ENCODE measurements at places on chromosomes 3 and 15.
A peak's percentile ranks its signal among the peaks of the same experiment; 100 is the strongest.

GRCh38 chr3:13600950-13601691 is 52.2 kb downstream of the FBLN2 start:
- no peak for DNase-seq

GRCh38 chr15:72685925-72686794 is at the start of the genes BBS4 and HIGD2B:
Gene BBS4, plus strand, starts transcription at chr15:72686207. Its CDS starts 21 bp downstream, at chr15:72686228.
Gene HIGD2B, minus strand, starts transcription at chr15:72686182. Its CDS starts 9,808 bp downstream, at chr15:72676374.
- DNase-seq: peak; percentile 62

DNA sequence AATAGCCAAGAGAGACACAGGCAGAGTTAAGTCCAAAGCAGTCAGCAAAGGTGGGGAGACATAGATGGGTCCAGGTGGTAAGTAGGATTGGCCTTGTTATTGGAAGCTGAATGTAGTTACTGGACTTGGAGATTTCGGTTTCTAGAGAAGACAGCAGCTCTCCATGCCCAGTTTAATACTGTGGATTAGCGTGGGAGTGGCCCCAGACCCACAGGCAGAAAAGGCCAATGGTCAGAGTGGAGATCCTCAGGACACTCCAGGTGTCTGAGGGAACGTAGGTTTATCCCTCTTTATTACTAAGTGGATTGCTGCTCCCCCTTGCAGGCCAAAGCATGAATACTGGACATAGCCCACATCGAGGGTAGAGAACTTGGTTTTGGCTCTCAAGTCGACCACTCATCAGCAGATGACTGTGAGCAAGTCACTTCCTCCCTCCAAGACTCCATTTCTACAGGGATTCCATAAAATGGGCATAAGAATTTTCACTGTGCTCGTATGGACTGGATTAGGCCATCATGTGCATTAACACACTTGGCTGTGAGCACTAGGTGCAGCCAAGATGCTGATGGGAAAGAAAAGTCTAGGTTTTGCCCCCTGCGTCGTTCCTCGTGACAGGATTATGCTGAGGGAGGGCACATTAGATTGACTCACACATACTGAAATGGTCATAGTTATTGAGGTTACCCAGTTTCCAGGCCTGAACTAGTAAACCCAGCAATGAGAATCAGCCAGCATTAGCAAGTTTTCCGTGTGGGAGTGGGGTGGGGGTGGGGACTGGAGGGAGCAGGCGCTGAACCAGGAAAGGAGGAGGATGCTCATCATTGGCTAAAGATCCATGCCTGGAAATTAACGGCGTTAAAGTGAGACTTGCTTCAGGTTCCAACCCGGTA is 225.2 kb upstream of the TPRG1 start:
- no peak for DNase-seq

GRCh38 chr3:46131884-46132450 is 76.1 kb downstream of the CCR1 start:
- no peak for DNase-seq

DNA sequence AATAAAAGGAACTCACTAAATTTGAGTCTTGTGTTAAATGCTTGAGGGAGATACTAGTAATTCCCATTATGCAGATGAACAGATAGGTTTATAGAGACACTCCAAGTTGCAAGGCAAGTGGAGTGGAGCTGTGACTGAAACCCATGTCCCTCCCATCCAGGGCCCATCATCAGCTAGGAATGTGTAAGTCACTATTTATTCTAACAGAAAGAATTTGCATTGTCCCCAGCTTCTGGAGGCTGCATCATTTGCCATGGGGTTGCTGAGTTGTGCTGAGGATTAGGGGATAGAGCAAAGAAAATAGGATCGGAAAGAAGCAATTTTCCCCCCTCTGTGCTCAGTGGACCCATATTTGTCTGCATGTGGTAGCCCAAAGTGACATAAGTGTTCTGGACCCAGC is 197.4 kb upstream of the RGMA start:
- DNase-seq: no peak

DNA sequence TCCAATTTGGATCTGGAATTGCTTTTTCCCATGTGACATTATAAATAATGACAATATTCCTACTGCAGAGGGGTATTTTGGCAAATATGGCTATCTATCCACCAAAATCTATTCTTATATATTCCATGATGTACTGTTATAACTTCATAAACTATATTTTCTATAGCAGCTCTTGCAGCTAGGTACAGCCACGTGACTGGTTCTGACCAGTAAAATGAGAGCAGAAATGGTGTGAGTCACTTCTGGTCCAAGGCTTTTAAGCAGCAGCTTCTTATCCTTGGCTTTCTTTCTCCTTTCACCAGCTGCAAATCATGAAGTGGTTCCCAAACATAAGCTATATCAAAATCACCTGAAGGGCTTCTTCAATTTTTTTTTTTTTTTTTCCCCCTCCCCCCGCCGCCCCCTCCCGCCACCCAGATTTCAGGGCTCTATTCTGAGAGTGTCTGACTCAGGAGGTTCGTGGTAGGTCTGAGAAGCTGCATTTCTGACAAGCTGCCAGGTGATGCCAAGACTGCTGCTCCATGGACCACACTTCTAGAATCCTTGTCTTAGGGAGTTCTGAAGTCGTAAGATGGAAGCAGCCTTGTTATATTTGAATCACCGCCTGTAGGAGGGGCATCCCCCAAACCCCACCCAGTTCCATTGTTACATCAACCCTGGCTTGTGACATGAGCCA is 357.5 kb downstream of the CHST2 start:
- no peak for DNase-seq

- DNase-seq: no peak
Measured at GRCh38 chr3:139127101-139127500, 82.4 kb upstream of the PRR23C start.

- no peak for DNase-seq
Measured at GRCh38 chr3:63933459-63933858, 21.3 kb upstream of the SCAANT1 start.

- no peak for DNase-seq
Measured at GRCh38 chr3:112000367-112000771, 1.6 kb downstream of the TAGLN3 start.

- DNase-seq: no peak
Measured at GRCh38 chr3:126555795-126556636, 2.7 kb downstream of the C3orf22 start.
